ENCODE measurements at places on chromosomes 12 and 14.

DNA sequence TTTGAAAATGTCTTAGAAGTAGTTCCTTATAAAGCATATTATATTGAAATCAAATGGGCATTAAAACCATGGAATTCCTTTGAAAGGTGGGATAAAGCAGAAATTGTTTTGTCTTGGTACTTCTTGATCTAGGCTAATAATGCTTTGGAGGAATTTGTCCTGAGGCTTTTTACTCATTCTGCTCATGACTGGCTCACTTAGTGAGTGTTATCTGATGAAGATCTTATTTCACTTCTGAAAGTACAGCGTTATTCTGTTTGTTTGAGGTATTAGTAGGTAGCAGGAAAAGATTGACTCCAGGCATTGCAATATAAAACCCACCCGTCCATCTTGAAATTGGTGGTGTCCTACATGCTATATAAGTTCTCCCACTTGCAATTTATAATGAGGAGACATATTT lies 5.5 kb downstream of the C12orf71 start:
- no peak for DNase-seq

DNA sequence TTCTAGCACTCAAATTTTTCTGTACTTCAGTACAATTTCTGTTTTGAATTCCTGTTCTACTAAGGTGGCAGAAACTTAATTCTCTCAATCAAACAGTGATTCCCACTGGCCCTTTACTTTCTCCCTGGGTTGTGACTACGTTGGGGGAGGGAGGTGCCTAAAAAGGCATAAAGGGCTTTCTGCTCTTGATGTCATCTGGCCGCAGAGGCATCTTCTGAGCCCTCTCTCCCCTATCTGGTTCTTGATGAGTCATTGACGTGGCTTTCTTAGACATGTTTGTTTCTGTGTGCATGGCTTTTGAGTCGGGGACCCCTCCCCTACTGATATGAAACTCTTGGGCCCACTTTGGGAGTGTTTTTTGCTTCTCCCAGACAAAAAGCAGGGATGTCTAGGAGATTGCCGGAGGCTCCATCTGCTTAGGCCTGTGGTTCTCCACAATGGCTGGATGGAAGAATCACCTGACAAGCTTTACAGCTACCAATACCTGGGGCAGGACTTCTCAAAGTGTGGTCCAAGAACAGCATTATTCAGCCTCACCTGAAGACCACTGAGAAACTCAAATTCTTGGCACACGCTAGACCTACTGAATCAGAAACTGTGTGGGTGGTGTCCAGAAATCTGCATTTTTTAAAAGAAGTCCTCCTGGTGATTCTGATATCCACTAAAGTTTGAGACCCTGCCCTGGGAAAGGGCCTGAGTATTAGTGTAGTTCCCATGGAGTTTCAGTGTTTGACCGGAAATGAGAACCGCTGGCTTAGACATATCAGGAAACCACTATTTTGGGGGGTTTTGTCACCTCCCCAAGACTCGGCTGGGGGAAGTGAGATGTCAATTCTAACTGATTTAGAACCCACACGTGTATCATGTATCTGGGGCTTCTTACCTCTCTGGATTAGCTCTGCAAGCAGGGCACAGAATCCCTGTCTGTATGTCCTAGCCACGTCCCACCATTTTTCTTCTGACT lies 395.7 kb upstream of the PDE3A start:
- no peak for DNase-seq

DNA sequence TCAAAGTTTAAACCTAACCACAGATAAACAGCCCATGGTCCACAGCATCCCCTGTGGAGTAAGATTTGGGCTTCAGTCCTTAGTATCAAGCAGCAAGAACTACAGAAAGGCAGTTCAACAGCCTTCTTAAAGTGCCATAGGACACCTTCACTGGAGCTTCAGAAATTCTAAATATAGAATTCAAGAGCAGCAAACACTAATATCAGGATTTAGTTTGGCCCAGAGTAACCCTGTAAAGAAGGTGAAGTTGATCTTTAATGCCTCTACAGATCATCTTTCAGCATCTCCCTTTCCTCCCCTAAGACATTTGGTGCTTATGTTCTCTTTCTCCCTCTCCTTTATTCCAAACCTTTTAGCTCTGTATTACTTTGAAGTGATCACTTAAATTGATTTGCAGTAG lies 59.5 kb upstream of the ARHGAP5 start:
- DNase-seq, result no peak

DNA sequence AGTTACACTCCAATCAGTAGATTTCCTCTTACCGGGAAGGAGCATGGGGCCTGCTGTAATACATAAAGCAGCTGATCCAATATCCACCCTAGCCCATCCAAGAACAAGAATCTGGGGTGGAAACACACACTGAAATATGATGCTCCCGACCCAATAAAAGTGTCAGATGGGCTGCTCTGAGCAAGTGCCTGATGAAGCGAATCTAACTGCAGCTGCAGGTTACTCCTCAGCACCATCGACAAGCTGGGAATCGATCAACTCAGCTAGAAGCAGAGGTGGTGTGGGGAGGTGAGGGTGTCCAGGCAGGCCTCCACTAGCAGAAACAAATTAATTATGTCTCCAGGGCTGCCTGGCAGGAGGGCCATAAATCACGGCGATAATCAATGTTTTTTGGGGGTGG lies 64.0 kb upstream of the WSCD2 start:
- DNase-seq, result no peak

DNA sequence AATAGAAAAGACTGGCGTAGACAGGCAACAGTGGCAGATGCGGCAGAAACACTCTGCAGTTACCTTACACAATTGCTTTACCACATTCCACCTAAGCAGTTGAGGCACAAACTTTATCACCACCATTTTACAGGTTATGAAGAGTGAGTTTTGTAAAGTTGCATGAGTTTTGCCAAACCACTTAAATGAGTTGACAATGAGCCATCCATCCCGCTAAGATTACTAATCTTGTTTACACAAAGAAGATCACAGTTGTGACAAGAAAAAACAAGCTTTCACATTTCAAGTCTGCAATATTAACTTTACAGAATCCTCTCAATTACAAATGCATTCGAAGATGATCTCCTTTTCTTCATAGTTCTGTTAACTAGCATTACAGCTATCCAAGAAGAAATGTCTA lies 1.8 kb downstream of the TMCC3 start:
- no peak for DNase-seq

GRCh38 chr14:36747411-36748184 lies 85.9 kb downstream of the PAX9 start:
- no peak for DNase-seq

- DNase-seq, result no peak
Measured at GRCh38 chr14:103867523-103867953, 20.2 kb upstream of the PPP1R13B start.

DNA sequence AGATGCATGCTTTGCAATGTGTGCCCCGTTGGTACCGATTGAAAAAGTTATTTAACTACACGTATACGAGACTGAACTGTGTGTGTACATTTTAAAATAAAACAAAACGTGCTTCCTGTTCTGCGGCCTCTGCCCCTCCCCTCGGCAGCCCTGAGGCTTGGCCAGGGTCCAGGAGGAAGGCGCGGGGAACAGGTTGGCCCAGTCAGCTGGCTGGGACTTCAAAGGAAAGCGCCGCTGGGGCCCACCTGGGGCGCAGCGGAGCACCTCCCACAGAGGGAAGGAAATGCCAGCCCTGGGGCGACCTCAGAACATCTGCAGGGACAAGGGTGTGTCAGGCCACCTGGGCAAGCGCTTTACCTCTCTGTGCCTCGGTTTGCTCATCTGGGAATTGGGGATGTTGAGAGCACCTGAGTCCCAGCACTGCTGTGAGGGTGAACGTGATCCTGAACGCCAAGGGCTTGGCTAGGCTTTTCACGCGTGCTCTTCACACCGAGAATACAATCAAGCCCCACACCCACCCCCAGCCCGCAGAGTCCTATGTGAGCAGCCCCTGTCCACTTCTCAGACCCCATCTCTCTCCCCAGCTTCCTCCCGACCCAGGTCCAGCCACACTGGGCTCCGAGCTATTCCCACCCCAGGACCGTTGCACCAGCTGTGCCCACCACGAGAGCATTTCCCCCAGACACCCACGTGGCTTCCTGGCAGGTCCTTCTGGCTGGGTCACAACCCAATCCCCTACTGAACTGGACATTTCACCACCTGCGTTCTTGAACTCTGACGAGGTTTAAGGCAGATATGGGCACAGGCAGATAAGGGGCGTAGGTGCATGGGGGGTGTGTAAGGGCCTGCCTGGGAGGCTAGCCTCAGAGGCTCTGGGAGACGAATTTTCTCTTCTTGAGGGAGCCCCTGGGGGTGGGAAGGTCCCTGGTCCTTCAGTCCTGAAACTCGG lies 41.9 kb upstream of the NCOR2 start:
- DNase-seq, result peak; percentile 74

DNA sequence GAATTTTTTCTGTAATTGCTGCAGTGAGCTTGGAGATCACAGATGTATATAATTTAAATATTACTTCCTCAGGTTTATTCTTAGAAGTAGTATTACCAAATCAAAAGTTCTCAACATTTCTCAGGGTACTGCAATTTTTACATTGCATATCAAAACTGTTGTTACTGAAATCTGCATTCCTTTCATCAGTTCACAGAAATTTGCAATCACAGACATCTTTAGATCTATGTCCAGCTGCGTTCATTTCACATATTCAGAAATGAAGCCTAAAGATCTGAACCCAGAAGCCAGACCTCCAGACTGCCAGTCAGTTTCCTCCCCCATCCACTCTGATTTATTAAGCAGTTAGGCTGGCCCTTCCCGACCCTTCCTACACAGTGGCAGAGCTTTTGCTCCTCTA lies 18.2 kb upstream of the IFT81 start:
- no peak for DNase-seq

GRCh38 chr14:26833621-26834176 lies 235.9 kb upstream of the NOVA1 start:
- DNase-seq, result no peak

GRCh38 chr14:90924621-90925340 lies 108.6 kb upstream of the TTC7B start:
- no peak for DNase-seq

DNA sequence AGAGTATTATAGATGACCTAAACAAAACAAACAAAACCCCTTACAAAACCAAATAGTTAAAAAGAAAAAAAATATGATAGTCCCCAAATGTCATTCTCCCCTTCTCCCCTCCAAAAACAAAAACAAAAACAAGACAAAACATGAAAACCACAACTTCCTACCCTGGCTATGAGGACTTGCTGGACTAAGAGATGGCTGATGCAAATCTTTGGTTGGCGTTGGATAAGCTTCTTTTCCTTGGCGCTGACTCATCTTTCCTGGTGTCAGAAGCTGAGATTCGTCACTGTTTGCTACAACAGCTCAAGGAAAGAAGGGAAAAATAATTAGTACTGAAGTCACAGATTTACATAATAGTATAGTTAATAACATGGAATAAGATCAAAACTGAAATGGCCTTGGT lies 102.5 kb upstream of the BBS10 start:
- no peak for DNase-seq

DNA sequence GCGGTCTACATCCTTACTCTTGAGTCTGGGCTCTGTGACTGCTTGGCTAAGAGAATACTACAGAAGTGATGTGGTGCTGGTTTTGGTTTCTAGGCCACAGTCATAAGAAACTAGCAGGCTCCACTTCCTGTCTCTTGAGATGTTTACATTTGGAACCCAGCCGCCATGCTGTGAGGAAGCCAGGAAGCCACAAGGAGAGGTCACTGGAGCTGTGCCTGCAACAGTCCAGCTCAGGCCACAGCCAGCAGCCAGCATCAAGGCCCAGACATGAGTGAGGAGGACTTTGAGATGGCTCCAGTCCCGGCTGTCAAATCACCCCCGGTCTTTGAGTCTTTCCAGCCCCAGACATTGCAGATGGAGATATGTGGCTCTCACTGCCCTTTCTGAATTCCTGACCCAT lies 12.9 kb upstream of the FAM181A start:
- no peak for DNase-seq

- DNase-seq, result no peak
Measured at GRCh38 chr14:99357916-99358390, 86.0 kb upstream of the BCL11B start.

DNA sequence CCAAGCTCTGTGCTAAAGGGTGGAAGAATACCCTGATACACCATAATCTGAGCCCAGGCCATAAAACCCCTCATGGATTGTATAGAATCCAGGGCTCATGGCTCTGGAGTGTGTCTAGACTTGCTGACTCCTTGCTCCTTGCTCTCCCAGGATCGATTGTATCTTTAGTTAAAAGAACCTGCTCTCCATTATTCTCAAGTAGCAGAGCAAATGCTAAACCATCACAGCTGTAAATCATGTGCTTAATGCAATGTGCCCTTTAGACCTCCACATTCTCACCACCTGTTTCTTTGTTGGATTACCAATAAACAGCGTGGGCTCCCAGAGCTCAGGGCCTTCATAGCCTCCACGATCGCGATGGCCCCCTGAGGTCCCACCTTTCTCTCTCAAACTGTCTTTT lies 411.6 kb upstream of the FBXO33 start:
- no peak for DNase-seq

GRCh38 chr14:93787465-93788292 lies 606 bp downstream of the PRIMA1 start:
- DNase-seq, result no peak

DNA sequence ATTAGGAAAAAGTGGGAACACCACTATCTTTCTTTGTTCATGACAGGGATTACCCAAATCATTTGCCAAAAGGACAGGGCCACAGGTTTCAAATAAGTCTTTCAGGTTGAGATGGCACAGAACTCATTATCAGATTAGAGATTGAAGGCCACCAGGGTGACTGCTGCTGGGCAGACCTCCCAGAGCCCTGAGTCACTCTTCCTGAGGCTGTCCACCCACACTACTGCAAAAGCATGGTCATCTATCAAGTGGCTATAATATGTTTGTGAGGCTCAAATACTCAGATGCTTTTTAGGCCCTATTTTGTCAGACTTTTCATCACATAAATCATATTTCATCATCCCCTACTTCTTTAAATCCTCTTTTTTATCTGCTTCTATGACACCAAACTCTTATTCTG lies 155.3 kb upstream of the CCDC196 start:
- DNase-seq, result no peak

GRCh38 chr12:29847246-29847645 lies 63.5 kb upstream of the TMTC1 start:
- no peak for DNase-seq

- no peak for DNase-seq
Measured at GRCh38 chr12:46234000-46234399, 34.8 kb downstream of the SLC38A1 start.

Data from stimulated activated CD8-positive, alpha-beta memory T cell treated with anti-CD3 and anti-CD28 coated beads, Interleukin-4, amount 100 ng/mL, for 1 hour (primary cell).